ENCODE measurements at places on chromosomes 16 and 17.
A peak's percentile ranks its signal among the peaks of the same experiment; 100 is the strongest.

DNA sequence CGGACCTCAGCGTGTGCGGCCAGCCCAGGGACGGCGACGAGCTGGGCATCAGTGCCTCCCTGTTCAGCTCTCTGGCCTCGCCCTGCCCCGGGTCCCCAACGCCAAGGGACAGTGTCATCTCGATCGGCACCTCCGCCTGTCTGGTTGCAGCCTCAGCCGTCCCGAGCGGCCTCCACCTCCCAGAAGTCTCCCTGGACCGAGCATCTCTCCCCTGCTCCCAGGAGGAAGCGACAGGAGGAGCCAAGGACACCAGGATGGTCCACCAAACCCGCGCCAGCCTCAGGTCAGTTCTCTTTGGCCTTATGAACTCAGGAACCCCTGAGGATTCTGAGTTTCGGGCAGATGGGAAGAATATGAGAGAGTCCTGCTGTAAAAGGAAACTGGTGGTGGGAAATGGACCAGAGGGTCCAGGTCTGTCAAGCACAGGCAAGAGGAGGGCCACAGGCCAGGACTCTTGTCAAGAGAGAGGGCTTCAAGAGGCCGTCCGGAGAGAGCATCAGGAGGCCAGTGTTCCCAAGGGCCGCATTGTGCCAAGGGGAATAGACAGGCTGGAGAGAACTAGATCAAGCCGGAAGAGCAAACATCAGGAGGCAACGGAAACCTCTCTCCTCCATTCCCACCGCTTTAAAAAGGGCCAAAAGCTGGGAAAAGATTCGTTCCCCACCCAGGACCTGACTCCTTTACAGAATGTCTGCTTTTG is 825 bp downstream of the HASPIN start:
- DNase-seq = peak; percentile 22

DNA sequence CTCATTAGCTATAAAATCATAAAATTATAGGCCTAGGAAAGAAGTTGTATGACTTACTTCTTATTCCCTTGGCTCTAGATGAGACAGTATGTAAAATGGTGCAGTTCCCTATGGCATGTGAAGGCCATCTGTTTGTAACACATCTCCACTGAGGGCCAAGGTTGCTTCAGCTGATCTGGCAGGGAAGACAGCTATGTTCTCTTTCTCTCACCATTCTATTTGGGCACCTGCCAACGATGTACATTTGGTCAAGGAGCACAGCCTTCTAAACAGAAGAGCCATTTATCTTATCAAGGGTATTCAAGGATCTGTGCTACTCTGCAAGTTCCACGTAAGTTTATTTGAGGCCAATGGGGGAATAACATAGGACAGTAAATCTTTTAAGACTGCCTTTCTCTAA is 129.8 kb upstream of the TOM1L1 start:
- no peak for DNase-seq

DNA sequence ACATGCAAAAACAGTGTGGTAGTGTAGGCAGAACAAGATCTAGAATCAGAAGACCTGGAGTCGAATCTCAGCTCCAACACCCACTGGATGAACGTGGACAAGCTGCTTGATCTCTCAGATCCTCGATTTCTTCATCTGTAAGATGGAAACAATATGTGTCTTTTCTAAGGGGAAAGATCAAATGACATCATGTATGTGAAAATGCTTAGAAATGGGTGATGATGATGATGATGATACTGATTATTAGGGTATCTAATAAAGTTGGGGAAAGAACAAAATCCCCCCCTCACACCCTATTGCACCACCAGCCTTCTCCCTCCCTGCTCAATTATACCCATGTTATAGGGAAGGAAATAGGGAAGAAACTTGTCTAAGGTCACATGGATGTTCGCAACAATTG is 10.9 kb downstream of the DYNLL2 start:
- DNase-seq = no peak

GRCh38 chr17:65173284-65173793 is 36.2 kb downstream of the RGS9 start:
- no peak for DNase-seq

- DNase-seq = no peak
These were observed 146.9 kb downstream of the C16orf95 start for GRCh38 chr16:87170310-87170709.

DNA sequence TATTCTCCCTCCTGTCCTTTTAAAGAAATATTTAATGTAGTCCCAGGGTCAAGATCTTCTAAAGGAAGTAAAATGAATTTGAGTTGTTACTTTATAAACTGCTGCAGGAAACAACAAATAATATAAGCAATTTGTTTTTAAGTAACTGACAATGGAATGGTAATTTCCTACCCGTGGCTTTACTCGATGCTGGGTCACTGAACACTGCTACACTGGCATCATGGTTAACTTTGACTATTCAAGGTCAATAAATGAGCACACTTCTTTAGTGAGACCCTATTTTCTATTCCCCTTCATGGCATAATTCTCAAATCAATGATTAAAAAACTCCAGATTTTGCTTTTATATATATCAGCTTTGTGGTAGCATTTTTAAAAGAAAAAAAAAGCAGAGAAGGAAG is 22.1 kb upstream of the ERCC4 start:
- DNase-seq = no peak

- DNase-seq = no peak
These were observed 54.2 kb downstream of the SREBF1 start for GRCh38 chr17:17782523-17783115.

- no peak for DNase-seq
These were observed 720 bp upstream of the ZPBP2 start for GRCh38 chr17:39867084-39867879.

GRCh38 chr17:20284570-20285295 is 182.6 kb downstream of the LGALS9B start:
- DNase-seq = no peak

DNA sequence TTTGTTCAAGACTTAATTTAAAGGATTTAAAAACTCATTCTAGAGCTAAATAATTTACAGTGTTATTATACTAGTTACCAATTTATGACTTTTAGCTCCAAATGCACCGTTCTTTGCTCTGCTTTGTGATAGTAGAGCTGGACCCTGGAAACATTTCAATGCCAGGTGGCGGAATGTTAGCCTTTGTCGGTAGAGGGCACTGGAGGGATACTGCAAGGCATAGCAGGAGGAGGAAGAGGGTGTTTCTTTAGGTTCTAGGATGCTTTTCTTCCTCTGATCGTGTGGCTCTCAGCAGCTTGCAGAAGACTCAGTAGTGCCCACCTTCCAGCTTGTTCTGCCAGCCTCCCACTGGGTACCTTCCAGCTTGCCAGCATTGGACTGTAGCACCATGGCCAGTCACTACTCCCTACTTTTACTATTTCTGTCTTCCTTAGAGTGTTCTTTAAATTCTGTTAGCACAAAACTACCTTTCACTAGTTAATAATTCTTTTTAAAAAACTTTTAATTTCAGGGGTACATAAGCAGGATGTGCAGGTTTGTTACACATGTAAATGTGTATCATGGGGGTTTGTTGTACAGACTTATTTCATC is 325.3 kb downstream of the UTP18 start:
- DNase-seq = no peak

DNA sequence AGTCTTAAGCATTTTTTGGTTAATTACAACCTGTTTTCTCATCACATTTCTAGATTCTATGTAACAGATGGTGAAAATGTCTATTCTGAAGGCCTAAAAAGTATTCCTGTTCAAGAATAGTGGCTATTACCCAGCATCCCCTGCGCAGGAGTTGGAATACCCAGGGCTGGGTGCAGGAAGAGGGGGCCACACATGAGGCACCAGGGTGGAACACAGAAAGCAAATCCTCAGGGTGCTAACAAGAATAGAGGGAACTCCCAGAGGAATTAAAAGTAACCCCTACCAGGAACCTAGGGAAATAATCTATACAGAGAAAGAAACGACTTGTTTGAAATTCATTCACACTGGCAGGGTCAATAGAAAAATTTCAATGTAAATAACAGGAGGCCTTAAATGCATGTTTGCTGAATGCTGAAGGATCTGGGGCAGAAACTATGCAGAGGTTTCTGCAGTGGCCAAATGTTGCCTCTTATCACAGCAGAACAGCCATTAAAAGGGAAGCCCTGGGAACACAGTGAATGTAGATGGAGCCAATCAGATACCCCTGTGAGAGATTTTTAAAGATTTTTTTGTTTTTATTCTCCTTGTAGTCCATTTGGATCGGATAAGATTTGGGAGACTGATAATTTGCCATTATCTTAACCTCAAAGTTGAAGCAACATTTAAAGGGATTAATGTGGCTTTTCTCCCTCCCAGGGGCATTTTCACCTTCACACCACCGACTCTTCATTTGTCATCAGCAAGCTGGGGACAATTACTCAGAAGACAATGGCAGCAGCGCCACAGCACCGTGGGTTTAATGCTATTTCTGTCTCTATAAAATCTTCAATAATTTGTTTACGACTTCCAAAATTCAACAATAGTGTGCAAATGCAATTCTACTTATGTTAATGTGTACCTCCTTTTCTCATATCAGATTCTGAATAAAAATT is 196.0 kb upstream of the PSMD7 start:
- no peak for DNase-seq

- peak; percentile 11 for DNase-seq
These were observed 364.7 kb upstream of the DYNLRB2 start for GRCh38 chr16:80176114-80176513.

- no peak for DNase-seq
These were observed 25.9 kb upstream of the EFCAB13 start for GRCh38 chr17:47297661-47298400.

DNA sequence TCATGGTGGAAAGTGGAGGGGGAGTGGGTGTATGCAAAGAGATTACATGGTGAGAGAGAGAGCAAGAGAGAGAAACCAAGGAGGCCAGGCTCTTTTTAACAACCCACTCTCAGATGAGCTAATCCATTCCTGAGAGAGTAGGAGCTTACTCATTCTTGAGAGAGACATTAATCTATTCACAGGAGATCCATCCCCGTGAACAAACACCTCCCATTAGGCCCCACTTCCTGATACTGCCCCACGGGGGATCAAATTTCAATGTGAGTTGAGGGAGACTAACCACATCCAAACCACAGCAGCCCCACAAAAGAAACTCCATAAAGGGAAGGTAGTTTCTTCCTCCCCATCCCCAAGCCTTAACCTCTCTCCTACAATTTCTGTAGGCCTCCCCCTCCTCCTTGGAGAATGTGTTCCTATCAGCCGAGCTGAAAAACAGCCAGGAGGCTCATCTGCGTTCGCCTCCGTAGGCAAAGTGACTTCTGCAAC is 450.0 kb downstream of the NPIPA7 start:
- DNase-seq = no peak

DNA sequence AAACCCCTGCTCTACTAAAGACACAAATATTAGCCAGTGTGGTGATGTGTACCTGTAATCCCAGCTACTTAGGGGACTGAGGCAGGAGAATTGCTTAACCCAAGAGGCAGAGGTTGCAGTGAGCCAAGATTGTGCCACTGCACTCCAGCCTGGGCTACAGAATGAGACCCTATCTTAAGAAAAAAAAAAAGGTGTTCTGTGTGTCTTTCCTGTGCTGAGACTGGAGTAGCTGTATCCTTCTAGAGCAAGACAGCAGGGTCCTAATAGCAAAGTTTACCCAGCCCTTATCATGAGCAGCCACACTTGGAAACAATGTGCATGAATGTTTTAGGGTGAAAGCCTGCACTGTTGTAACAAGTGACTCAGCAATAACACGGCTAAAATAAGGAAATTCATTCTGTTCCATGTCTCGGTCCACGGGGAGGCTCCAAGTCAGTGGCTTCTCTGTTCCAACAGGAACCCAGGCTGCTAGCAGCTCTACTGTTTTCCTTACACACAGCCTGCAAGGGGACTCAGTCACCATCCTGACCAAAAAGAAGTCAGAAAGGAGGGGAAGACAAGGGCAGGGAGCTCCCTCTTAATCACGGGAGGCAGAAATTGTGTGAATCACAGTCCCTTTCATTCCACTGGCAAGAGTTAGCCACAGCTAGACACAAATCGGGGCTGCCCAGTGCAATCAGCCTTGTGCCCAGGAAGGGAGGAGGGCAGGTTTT is 7.1 kb upstream of the SLC5A11 start:
- DNase-seq = peak; percentile 71

DNA sequence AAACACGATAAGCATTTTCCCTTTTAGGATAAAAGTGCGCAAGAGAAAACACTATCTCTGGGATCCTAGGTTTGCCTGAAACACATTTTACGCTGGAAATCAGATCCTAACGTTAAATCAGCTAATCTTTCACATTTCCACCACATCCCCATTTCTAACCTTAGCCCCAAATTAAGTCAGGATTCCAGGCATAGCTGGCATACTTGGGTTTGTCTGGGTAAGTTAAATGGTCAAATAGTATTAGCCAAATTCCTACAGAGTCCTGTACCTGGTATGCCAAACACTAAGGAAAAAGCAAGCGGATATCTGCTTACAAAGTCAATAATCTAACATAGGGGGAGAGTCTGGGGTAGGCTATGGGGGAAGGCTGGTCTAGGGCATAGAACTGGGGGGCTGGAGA is 557.4 kb upstream of the ZFHX3 start:
- no peak for DNase-seq

DNA sequence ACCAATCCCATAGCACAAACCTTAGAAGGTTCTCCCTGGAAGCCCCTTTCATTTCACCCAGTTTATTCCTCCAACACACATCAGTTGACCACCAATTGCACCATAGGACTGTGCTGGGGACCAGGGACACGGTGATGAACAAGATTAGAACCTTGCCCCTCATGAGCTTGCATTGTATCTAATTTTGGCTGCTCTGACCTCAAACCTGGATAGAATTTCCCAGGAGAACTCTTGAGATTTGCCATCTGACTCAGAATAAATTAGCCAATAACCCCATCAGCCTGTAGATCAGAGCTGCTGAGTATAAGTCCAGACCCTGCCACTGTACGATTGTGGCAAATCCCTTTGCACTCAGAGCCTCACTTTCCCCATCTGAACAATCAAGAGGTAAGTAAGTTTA is 52.1 kb downstream of the CDH11 start:
- DNase-seq = no peak

GRCh38 chr17:7307686-7308624 is 527 bp downstream of the EIF5A start:
- DNase-seq = peak; percentile 61

DNA sequence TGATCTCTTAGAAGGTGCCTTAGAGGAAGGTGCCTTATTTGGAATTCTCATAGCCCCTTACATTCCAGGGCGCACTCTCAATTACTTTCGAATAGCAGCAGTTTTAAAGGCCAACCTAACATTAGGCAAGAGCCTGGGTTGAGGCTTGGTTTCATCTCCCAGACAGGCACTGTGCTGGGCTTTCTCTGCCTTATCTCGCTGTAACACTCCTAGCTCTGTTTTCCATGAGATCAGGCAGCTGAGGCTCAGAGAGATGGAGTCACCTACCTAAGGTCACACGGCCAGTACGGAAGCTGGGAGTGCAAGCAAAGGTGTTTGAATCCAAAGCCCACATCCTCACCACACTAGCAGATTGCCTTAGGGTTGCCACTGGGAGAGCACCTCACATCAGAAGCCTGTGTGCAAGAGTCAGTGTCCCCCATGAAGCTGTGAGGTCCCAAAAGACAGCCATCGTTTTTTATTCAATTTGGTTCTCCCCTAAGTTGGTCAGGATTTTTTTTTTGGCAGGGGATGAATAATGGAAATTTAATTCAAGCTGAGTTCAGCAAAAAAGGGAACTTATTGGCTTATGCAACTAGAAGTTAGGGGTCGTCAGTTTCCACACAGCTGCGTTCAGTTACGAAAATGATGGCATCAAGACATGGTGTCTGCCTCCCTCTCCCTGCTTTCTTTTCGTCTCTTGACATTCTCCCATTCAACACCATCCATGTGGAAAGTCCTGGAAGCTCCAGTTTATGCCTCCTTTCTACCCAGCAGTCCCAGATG is 206.4 kb downstream of the KATNIP start:
- DNase-seq = no peak

GRCh38 chr17:63741143-63741407 is 524 bp downstream of the STRADA start:
- DNase-seq = peak; percentile 47

GRCh38 chr16:68499006-68499405 is 40.1 kb upstream of the ZFP90 start:
- no peak for DNase-seq

Measured in GM03348 (cell line).